G401 (cell line): ENCODE measurements at places on chromosomes 2 and 18.
A peak's percentile ranks its signal among the peaks of the same experiment; 100 is the strongest.

DNA sequence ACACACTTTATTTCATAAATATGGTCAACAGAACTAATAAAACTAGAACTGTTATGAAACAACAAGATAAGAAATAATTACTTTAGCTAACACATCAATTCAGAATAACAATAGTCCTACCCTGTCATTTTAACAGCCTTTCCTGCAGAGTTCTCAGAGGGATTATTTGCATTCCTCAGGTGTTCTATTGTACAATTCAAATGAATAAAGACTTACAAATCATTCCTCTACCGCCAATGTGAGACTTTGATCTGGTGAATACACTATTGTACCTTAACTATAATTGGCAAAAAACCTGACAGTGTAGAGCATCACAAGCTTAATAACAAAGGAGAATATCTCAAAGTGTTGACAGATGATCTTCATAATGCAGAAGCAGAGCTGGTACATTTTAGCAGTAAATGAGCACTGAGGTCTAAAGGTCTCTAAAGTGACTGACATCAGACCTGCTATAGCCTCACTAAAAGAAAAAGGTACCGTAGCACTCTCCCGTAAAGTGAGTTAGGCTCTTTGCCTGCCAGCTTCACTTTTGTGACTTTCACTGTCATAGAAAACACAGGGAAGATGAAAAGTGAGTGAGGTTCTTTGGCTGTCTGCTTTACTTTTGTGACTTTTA is 118.8 kb upstream of the SP3 start:
- no peak for DNase-seq

GRCh38 chr2:127901339-127902056 is 15.7 kb upstream of the AMMECR1L start:
- peak; percentile 89 for DNase-seq

DNA sequence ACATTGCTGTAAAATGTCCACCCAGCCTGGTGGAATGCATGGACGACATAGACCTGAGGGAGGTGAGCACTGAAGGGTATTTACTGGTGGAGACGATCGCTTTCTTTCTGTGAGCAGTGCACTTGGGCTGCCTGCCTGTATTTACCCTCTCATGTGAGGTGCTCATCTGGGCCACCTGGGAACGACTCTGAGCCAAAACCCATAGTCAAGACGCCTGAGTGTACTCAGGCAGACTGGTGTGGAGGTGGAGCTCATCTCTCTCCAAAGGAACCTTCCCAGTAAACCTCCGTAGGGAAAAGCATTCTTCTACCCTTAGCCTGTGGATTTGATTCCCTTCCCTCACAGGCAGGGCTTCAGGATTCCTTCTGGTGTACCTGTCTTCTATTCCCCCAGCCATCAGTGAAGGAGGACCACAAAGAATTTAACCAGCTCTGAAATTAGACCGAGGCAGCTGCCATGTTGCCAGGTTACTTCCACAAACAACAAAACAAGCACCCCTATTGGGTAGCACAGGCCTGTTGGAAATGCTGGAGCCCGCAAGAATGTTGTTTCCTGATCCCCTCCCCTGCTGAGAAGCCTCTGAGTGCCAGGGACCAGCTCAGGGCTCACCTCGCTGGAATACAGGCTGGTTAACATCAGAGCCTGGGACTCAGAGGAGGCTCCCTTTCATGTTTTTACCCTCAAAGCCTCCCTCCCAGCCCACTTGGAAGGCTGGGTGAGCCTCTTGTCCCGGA is 47.5 kb upstream of the TXNDC2 start:
- DNase-seq, result no peak

DNA sequence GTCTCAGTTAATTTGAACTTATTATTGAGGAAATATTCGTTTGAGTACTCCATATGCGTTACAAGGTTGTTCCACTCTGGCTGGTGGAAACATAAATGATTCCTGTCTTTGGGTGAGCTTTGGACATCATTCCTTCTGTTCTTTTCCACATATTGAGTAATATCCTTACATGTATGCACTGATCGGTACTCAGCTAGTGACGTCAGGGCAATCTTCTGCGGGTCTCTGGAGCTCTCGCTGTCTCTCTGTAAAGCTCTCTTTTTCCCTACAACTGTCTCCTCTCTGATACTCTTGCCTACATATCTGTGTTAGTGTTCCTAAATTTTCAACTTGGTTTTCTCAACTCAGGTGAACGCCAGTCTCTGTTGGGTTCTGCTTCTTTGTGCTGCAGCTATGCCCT is 23.4 kb upstream of the IL36G start:
- DNase-seq, result no peak

- DNase-seq, result no peak
Observed at GRCh38 chr18:43141208-43141607, 25.7 kb upstream of the RIT2 start.

DNA sequence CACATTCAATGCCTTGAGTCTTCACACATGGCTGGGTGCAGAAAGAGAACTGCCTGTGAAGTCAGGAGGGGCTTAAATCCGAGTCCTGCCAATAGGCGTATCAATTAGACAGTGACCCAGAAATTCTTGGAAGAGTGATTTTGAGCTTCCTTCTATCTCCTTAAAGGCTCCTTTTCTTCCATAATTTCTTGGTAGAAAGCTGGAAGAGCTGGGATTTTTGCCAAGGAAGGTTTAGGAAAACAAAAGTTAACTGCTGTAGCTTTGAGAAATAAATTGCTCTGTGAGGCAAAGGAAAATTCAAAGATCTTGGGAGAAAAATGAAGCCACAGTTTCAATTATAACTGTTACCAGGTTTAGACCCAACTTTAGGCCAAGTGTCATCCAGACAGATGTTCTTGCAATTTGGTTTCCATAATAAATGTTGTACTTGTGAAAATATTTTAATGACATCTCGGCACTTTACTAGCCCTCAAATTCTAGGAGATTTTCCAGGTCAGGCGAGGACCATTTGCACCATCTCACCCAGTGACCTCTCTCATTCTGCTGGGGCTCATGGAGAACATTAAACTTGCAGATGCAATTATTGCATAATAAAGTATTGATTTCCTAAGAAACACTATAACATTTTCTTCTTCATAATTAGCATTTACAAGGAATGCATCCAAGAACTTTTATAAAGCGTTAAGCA is 329.7 kb upstream of the MEIS1 start:
- peak; percentile 2 for DNase-seq

DNA sequence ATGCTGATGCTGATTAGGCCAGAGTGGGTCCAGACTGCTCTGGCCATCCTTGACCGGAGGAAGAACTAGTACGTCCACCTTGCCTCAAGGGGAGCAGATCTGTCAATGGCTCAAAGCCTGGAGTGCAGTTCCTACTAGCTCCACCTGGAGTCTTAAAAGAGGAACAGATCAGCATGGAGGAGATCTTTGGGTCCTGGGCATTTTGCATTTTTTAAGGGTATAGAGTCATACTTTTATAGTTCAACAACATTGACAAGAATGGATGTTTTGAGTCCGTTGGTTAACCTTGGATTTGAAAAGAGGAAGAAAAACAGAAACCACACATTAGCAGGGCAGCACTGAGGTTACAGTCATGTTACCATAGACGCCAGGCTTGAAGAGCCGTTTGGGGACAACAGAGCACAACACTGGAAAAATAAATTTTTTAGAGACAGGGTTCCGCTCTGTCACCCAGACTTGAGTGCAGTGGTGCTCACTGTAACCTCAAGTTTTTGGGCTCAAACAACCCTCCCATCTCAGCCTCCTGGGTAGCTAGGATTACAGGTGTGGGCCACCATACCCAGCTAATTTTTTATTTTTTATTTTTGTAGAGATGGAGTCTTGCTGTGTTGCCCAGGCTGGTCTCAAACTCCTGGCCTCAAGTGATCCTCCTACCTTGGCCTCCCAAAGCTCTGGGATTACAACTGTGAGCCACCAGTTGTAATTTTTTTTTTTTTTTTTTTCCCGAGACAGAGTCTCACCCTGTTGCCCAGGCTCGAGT is 78.5 kb downstream of the PRKCE start:
- no peak for DNase-seq

DNA sequence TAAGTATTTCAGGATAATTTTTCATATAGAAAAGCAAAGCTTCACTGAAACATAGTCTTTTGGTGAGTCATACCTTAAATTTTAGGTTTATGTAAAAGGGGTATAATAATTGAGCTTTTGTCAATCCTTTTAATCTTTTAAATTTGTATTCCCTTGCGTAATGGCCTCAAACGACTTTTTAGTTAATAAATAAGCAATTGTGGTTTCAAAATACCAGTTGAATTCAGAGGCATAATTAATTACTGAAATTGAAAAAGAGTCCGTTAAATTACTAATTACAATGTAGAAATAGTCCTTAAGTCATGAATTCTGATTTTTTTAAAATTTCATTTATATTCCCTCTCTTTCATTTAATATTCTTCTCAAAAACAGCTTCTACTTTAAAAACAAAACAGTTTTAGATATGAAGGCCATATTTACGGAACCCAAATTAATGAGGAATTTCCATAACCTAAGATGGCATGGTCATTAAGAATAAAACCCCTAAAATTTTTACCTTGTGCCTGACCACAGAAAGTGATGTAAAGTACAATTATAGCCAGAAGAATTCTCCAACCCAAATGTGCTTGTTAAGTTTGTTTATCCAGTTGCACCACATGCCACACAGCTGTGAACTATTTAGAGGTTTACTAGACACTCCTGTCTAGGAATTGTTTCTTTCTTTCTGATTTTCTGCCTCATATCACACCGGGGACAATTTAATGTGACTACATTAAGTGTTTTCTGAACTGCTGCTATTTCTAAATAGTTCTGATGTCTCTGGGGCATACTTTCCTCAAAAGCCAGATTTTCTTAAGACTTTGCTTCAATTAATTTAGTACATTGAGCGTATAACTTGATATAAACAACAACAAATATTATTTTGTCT is 60.7 kb upstream of the ITGA4 start:
- DNase-seq, result no peak

DNA sequence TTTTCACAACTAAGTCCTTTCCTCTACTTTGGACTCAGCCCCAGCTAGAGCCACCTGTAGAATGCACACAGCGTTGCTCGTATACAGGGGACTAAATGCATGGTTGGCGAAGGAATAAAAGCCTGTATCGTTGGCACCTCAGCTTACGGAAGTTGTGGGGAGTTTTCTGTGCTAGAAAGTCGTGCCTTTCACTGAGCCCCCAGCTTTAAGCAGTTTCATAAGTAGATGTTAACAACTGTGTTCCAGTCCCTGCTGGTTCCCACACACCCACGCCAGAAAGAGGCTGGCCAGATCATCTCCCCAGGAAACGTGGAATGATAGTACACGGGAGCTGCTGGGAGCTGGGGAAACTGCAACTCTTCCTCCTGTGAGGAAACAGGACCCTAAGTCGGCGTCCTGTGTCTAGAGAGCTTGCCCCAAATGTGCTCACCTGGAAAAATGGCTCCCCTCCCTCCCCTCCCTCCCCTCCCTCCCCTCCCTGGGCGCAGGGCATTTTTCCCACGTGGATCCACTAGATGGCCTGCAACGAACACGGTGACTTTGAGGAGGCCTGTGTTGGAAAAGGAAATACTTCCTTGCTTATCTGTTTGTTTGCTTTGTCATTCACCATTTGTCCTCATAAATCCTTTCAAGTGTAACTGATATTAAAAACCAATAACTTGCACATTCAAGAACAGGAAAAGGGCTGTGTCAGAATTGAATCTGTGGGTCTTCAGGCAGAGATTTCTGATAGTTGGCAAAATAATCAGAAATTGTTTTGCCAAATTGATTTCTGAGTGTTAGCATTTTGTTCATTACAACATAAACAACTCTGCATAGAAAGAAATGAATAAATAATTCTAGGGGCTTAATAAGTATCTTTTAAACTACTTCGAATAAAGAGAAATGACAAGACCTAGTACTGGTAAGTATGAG is 43.9 kb upstream of the RFX8 start:
- DNase-seq, result peak; percentile 71

DNA sequence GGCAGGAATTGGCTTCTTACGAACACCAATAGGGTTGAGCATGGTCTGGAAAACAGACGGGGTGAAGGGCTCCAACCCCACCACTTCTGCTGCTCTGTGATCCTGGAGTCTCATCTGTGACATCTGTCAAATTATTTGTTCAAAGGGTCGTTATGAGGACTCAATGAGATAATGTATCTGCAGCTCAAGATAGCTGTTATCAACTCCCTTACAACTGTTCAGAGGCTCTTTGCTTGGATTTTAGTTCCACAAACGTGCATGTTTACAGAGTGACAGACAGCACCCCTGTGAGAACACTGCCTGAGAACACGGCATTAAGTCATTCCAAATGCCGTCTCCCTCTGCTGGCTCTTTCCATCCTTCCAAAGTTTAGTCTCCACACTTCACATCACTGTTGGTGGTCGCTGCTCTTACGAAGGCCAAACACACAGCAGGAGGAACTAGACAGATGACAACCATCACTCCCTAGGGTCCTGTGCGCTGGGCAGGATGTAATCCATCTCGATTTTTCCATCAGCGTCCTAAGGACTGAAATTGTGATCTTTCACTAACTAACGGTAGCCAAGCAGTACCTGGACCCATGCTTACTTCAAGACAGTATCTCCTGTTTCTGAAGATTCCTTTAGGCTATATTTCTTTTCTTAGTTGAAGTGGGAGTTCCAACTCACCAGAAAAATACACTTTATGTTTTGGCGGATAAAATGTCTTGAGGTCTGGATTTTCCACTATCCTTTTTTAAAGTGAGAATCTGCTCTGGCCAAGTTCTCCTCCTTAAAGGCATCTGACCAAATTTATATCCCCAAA is 220.3 kb downstream of the ANAPC1 start:
- DNase-seq, result no peak

DNA sequence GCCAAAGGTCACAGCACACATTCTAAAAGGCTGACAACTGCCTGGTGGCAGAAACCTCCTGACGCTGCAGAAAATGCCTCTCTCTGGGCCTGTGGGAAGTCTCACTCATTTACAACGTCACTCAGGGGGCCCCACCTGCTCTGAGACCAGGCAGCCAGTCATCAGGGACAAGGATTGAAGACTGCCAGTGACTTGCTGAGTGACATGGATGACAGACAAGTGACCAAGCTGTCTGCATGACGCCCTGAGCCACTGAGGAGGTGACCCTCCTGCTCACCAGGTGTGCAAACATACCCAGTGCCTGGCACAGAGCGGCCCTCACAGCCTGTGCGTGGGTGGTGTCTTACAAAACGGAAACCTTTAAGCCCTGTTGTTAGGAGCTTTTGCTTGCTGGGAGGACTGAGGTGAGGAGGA is 392.4 kb downstream of the TNS1 start:
- DNase-seq, result peak; percentile 79

DNA sequence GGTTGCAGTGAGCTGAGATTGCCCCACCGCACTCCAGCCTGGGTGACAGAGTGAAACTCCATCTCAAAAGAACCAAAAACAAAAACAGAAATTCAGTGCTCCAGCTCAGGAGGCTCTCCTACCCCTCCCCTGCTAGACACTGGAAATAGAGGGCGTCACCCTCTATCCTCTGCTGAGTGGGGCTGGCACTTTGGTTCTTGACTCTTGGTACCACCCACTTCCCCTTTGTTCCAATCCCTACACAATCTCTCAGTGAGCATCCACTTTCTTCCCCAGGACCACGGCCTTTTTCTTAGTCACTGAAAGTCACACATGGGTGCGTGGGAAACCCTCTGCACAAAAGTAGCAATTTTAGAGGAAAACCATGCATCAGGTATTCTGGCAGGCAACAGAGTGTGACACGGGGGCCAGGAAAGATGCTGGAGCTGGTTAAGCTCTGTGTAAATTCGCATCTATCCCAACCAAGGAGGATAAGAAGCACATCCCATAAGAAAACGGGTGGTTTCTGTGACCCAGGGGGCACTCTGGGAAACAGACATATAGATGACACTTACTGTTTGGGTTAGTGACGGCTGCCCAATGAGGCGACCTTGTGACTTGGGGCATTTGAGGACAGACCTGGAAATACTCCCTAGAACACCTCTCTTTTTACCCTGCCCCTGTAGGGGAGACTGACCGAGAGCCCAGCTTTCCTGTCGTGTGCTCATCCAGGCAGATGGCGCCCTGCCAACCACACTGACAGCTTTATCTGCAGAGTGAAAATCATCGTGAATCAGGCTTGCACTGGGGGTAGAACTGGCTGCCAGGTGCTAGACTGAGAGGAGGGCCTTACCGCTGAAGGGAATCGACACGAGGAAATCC is 7.7 kb downstream of the HJURP start:
- DNase-seq, result no peak
